Regular cardiac myocyte (primary cell): ENCODE measurements at places on chromosomes 12 and 14. TPM values are rescaled to one million over a fixed set of nuclear protein-coding genes. Genes with fewer than 3 reads are reported as not detected.

Gene SDR9C7
- total RNA-seq: not detected in 2 replicates

Gene TPH2
- under 0.01 TPM in 1 of 2 replicates, not detected in the other for total RNA-seq

Gene P2RX7
- total RNA-seq: under 0.01 and 1.1 TPM in 2 replicates

Gene RPL10L
- not detected in 2 replicates for total RNA-seq

Gene CLEC14A
- total RNA-seq: 8.2 and 18.3 TPM in 2 replicates
